ENCODE measurements at places on chromosomes 11 and 22.

- DNase-seq, result no peak
Observed at GRCh38 chr11:110513846-110514437, 84.2 kb downstream of the FDX1 start.

- no peak for DNase-seq
Observed at GRCh38 chr11:47233989-47234668, 14.5 kb downstream of the ACP2 start.

DNA sequence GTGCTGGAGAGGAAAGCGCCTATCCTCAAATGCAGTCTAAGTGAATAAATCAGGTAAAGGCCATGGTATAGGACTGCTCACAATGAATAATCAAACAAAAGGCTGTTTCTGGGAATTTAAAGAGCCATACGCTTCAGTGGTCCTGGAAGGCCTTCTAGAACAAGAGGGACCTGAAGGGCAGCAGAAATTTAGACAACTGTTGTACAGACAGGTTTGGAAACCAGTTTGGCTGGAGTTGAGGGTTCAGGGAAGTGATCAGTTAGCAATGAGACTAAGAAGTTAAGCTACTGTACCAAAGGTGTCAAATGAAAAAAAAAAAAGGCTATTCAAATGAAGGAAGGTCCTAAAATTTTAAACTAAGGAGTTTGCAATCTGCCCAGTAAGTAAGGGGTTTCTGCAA lies 56.6 kb upstream of the SCUBE2 start:
- DNase-seq, result no peak

DNA sequence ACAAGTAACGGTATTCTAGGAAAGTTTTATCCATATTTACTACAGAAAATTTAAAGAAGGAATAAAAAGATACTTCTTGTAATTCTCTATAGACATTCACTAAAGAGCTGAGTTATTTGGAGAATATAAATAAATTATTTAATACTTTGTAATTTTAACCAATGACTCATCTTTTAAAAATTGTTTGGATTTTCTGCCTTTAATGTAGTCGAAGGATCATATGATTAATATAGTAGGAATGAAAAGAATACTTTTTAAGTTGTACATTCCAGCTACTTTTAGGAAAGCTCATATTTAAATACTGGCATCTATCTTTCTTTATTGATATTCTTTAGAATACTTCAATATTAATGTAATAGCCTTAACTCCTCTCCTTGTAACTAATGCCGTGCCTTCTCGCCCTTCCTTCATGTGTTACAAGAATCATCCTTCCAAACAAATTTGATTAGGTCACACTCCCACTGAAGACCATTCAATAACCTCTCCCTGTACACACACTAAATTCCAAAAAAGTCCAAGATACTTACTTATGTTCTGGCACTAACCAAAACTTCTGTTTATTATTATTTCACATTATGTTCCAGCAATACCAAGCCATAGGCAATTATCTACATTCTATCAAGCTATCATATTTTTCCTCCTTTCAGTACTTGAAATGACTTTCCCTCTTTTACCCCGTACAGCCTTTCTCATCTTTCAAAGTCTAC lies 501.9 kb downstream of the CNTN5 start:
- DNase-seq, result no peak

GRCh38 chr11:15616130-15617105 lies 501.7 kb downstream of the INSC start:
- DNase-seq, result no peak

DNA sequence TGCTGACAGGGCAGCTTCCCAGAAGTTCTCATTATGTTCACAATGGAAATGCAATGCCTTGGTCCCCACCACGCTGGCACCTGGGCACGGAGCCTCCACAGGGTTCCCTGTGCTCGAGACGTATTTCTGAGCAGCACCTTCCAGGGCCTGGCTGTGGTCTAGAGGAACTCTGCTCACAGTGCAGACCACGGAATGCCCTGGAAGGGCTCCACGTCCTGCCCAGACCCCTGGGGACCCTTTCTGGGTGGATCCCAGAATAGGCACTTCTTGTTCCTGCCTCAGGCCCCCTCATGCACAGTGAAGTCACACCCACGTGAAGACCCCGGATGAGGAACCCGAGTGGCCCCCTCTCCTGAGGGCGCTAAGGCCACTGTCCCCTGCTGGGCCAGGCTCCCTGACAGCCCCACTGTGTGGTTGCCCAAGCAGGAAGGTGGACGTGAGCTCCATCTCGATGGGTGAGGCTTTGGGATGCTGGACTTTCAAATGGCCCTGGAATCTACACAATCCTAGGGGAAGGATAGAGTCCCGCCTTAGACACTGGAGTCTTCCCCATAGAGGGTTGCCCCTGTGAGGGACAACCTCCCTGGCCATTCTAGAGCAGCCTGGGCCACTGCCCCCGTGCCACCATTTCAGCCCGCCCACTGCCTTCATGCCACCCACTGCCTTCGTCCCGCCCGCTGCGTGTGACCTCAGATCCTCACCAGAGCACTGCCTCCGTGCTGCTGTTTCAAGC lies 1106.8 kb downstream of the BRD1 start:
- no peak for DNase-seq

GRCh38 chr22:27859336-27859735 lies 57.8 kb upstream of the MN1 start:
- DNase-seq, result no peak

GRCh38 chr22:32338757-32339156 lies 18.9 kb upstream of the RFPL3 start:
- DNase-seq, result no peak

GRCh38 chr11:62579252-62579651 lies 5.6 kb upstream of the EEF1G start:
- DNase-seq, result no peak

DNA sequence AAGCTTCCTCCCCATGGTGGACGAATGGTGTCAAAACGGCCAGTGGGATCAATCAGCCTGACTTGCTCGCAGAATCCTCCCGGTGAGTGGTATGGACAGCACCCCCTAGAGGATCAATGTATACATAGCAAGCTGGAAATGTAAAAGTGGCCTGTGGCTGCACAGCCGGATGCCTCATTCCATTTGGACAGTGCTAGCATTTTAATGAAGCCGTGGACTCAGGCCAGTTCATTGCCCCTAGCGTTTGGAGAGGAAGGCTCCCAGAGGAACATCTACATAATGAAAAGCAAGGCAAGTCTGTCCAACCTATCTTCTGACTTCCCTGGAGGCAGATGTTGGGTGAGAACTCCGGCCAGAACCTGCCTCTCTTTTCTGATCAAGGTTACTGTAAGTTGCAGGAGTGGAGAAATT lies 942.3 kb downstream of the NTM start:
- DNase-seq, result no peak

DNA sequence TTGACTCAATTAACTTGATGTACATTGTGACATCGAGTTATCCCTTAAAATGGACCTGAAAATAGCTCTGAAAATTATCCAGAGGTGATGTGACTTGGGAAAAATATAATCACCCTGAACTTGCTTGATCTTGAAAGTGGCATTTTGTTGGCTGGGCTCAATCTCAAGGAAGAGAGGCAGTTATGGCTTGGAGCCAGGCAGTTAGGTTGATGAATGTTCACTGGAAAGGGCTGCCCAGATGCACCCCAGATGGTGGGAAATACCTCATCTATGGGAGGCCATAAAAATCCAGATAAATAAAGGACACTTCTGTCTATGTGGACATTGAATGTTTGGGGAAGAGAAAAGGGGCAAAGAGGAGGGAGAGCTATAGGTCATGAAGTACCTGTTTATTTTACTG lies 55.7 kb upstream of the OR5AN1 start:
- DNase-seq, result no peak

- no peak for DNase-seq
Observed at GRCh38 chr11:20020198-20020597, 140.1 kb downstream of the DBX1 start.

- no peak for DNase-seq
Observed at GRCh38 chr11:62088331-62088933, 35.4 kb upstream of the INCENP start.

GRCh38 chr22:31611061-31611760 lies 50.8 kb downstream of the PISD start:
- DNase-seq, result no peak

- DNase-seq, result no peak
Observed at GRCh38 chr22:39514373-39514973, 5.9 kb upstream of the ATF4 start.

DNA sequence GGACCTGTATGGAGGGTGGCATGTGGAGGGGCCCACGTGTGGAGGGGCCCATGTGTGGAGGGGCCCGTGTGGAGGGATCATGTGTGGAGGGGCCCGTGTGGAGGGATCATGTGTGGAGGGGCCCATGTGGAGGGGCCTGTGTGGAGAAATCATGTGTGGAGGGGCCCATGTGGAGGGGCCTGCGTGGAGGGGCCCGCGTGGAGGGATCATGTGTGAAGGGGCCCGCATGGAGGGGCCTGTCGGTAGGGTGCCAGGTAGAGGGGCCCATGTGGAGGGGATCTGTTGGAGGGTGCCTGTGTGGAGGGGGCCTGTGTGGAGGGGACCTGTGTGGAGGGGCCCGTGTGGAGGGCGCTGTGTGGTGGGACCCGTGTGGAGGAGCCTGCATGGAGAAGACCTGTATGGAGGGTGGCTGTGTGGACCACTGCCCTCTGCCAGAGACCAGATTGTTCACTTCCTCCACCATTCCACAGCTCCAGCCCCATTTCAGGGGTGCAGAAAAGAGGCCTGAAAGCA lies 47.0 kb downstream of the IGLL5 start:
- DNase-seq, result no peak

- no peak for DNase-seq
Observed at GRCh38 chr22:26894766-26895485, 237.5 kb downstream of the MIAT start.

DNA sequence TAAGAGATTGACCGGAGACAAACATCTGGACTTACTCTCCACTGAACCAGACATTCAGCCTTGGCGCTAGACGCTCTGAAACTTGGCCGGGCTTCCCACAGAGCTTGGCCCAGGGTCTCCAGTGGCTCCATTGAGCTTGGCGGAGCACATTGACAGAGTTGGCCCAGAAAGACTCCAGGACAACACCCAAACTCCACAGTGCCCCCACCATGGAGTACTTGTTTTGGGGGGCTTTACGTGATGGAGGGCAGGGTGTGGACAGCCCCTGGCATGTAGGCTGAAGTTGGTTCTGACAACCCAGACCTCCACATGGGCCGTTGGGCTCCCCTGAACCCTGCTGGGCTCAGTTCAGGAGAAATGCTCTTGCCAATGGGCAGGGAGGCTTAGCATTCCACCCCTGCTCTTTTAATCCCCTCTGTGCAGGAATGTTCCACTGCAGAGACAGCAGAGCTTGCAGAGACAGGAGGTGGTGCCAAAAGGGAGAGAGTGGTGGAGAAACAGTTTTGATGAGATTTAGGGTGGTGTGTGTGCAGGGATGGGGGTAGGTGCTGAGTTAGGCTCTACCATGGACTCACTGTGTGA lies 102.4 kb upstream of the TIMP3 start:
- DNase-seq, result no peak

GRCh38 chr22:46484861-46485595 lies 52.4 kb downstream of the CELSR1 start:
- no peak for DNase-seq

GRCh38 chr22:22520667-22521602 lies 865 bp upstream of the ZNF280A start:
- DNase-seq, result no peak

DNA sequence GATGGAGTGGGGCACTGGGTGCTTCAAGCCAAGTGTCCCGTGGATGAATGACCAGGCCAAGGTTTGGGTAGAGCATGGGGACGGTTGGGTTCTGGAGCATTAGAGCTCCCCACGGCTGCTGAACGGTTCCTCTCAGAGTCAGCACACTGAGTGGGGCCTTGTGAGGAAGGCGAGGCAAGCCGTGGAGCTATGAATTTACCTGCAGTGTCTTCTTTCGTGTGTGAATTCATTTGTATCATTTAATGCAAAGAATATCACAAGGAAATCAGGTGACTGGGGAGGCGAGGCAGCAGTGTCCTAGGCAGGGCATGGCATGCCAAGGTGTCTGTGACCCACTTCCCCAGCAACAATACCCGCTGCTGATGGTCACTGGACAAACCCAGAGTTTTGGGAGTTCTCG lies 343.5 kb upstream of the B3GAT1 start:
- DNase-seq, result no peak

DNA sequence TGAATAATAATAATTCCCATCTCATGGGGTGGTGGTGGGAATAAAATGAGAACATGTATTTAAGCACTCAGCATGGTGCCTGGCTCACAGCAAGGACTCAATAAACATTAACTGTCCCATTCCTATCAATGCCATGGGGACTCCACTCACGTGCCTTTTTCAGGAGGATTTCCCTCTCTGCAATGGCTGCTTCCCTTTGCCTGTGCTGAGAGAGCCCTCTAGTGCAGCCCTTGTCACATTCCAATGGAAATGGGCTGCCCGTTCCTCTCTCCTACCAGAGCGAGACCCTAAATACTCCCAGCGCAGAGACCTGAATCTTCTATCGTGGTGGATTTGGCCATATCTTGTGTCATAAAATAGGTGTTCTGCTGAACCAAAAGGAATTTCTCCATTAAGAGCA lies 621.5 kb upstream of the B3GAT1 start:
- no peak for DNase-seq

GRCh38 chr22:43988960-43989359 lies 33.7 kb downstream of the SAMM50 start:
- DNase-seq, result no peak

DNA sequence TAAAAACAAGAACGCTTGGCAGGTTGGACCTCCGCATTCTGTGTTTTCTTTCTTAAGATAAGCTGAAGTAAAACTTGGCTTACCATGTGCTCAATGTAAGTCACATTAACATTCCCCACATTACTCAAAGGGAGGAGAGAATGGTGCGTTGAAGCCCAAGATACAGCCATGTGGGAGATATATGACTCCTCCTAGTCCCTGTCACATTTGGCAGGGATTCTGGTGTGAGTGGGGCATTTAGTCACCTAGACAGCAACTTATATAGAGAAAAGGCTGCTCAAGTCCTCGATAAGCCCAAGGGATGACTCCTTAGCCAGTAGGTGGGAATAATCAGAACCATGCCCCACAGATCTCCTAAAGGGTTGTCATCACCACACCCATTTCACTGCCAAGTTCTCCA lies 4.6 kb downstream of the PRSS23 start:
- DNase-seq, result no peak

- no peak for DNase-seq
Observed at GRCh38 chr11:1521382-1522080, 35.0 kb upstream of the MOB2 start.
